ENCODE measurements at places on chromosomes 5 and 9.

DNA sequence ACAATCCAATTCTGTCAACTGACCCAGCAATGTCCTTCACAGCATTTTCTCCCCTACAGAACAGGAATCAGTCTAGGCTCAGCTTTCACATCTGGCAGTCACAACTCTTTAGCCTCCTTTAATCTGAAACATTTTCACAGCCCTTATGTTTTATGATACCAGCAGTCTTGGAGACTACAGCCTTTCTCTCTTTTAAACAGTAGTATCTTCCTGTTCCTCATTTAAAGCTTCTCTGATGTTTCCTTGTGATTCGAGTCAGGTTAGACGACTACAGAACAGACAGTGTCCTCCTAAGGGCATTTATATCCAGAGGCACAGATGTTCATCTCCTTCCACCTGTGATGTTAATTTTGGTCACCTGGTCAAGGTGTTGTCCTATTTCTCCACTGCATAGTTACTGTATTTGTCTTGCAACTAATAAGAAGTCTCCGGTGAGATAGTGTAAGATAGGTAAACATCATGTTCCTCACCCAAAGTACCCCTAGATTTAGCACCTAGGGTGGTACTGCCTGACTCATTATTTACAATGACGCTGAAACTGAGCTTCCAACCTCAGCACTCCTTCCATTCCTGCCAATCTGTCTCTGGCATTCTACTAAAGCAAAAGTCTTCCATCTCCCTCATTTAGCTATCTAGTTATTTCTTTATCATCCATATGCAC lies 20.7 kb downstream of the TTC39B start:
- no peak for DNase-seq

DNA sequence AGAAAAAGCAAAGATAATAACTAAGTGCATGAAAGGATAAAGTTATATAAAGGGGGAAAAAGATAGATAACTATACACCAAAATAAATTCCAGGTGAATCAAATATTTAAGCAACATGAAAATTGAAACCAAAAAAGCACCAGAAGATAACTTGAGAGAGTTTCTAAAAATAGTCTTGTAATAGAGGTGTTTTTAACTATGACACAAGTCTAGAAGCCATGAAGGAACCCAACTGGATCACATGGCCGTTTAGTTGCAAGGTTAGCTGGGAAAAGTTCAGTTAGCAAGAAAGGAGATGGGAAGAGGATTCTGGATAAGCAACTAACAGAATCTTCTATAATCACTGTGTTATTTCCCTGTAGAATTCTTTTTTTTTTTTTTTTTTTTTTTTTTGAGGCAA lies 9.2 kb upstream of the RASA1 start:
- DNase-seq = no peak

DNA sequence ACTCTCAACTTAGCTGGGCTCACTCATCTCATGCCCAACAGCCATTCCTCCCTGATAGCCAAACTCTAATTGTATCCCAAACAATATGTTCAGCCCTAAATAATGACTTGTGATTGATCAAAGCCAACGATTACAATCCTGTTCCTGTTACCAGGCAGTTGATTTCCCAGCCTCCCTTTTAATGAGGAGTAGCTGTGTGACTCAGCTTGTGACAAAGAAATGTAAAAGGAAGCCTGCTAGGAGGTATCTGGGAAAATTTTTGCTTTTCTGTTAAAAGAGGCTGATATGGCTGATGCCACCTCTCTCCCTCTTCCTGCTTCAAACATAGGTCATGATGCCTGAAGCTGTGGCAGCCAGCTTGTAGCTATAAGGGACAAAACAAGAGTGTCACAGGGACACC lies 19.6 kb upstream of the ENC1 start:
- no peak for DNase-seq

DNA sequence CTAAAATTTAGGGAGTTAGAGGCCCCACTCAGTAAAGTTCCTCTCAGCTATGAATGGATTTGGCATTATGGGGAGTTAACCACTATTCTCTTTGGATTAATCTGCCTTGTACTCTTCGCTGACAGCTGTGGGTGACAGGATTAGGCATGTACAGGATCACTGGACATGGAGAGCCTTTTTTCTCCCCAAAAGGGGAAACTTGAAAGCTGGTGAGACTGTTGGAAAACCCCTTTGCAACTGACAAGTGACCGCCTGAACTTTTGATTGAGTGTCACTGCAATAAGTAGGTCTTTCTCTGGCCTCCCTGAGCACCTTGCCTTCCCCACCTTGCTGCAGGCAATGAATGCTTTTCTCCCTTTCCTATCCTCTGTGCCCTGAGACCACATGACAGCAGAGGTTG lies 68.3 kb downstream of the ERP44 start:
- DNase-seq = no peak

- no peak for DNase-seq
Observed at GRCh38 chr5:117435203-117435602, 860.6 kb upstream of the SEMA6A start.

GRCh38 chr9:33109097-33109496 lies 32.6 kb upstream of the SMU1 start:
- DNase-seq = no peak

DNA sequence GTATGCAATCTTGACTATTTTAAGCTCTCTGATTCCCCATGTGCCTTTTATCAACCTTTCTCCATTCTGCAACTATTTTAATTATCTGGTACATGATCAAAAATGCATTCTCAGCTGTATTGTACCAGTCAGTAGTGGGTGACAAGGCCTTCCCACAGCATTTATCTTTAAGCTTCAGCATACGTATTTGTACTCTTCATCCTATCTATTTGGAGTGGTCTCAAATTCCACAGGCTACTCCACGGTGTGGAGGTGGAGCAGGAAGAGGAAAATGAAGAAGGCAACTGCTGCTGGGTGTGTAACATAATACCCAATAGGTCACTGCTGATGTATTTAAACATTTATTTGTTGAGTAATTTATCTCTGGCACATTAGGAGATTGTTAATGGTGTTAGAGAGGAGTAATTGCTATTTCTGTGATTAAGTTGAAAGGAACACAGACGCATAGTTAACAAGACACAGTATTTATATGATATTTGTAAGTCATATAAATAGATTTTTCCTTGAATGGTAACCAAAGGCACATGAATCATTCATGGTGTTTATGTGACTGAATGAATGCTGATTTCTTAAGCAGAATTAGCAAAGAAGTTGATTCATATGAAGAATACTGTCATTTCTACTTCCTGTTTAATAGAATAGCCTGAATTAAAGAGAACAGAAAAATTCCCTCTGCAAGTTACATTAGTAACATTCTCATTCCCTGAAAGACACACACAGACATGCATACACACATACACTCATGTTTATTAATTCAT lies 153.8 kb upstream of the NR3C1 start:
- DNase-seq = no peak

- no peak for DNase-seq
Observed at GRCh38 chr9:108001237-108001636, 511.7 kb upstream of the KLF4 start.

DNA sequence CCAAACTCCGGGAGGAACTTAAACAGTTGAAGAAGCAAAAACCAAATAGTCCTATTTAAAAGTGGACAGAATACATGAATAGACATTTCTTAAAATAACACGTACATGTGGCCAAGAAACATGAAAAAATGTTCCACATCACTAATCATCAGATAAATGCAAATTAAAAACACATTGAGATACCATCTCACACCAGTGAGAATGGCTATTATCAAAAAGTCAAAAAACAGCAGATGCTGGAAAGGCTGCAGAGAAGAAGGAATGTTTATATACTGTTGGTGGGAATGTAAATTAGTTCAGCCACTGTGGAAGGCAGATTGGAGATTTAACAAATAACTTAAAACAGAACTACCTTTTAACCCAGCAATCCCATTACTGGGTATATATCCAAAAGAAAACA lies 283.0 kb upstream of the IZUMO3 start:
- DNase-seq = no peak

DNA sequence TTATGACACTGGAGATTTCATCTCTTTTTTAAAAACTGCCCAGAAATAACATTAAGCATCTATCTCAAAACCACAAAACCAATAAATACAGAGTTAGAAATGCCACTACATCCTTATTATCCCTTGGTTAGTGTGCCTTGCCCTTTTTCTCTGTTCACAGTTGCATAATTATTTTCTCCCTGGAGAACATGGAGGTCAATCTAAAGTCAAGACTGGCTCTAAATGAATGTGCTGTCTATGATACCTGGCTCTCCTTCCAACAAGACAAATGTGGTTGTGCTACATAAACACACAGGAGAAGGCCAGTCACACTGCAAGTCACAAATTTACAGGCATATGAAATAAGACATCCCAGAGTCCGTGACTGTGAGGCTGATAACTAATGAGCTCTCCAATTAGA lies 2.8 kb downstream of the FBN2 start:
- DNase-seq = no peak

DNA sequence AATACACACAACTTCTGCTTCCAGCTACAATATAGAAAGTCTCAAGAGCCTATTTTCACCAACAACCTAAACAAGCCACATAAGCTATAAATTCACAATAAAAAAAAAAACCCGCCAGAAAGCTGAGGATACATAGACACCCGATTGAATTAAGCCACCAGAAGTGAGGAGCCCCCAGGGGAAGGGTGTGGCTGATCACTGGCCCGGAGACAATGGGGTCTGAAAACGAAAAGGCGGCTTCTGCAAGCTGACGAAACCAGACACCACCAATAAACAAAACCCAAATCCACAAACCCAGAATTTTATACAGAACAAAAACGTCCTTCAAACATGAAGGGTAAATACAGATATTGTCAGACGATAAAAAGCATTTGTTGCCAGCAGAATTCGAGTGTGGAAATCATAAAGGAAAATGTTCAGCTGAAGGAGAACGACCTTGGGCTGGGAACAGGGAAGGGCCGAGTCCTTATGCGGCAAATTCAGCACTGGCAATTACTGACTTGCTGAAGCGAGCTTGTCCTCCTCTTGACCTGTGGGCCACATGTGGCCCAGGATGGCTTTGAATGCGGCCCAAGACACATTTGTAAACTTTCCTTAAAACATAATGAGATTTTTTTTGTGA lies 39.6 kb upstream of the CEP72 start:
- no peak for DNase-seq

- DNase-seq = no peak
Observed at GRCh38 chr5:179866241-179867078, 7.8 kb upstream of the MRNIP start.

DNA sequence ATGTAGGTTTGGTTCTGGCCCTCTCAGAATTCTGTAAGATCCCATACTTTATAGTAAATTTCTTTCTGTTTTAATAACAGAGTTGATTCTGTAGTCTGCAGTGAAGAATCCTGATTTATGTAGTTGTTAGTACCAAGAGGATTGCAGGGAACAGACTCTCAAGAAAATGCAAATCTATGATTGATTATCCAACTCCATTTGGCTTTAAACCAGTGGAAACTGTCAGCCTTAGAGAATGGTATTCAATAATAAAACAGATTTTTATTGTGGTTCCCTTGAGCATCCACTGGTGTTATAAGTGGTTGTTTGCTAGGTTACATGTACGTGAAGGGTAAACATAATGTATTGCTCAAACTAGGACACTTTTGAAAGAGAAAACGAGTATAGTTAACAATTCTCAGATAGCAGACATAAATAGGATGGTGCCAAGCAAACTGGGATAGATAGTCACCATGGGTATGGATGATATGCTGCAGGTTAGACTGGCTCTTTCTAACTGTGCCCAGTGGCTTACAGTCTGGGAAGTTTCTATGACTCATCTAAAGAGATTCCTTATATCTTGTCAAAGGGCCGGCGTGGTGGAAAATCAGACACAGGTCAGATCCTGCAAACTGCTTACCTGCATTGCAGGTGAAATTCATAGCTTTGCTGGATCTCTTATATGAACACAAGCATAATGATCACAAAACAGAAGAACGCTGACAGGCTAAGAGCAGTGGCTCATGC lies 41.7 kb upstream of the RPS23 start:
- no peak for DNase-seq

DNA sequence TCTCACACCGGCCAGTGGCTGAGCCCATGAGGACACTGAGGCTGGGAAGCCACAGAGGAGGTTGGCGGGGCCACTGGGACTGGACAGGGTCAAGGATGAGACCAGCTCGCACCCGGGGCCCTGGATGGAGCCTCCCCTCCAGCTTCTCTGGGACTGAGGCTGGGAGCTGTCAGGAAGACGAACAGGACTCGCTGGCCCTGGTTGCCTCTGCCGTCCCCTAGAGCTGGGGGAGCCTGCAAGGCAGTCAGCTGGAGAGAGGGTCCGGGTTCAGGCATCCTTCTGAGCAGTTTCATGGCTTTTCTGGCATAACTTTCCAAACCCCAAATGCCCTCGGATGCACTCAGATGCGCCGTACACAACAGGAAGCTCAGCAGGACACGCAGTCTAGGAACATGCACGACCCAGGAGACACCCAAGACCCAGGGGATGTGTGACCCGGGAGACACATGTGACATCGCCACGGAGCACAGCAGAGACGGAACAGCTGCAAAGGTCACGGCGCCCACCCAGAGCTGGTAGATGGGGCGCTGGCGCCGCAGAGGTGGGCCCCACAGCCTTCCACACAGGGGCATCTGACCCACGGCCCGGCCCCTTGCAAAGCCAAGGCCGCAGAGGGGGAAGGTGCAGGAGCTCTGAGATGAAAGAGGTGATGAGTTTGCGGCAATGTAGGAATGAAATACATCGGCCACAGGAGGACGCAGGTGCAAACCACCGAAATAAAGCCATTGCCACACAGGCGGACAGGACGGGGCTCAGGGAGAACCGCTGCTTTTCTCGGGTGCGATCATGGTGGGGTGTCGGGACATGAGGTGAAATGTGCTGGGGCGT lies 17.1 kb downstream of the TPPP start:
- DNase-seq = no peak

DNA sequence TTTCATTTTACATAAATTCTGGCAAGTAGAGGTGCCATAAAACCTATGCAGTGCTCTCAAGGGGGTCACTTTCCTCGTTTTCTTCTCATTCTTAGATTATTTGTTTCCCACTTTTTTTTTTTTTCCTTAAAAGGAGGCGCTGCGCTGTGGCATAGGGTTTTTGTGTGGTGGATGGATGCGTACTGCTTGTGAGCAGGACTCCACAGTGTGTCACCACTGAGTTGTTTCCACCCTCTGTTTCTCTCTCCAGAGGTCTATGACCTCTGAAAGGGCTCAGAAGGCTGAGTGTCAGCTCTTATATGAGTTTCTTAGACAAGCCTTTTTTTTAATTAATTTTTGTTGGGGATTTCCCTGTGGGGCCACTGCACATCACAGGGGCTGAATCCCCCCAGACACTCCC lies 13.6 kb upstream of the CLTB start:
- DNase-seq = no peak

GRCh38 chr5:170573660-170574059 lies 69.8 kb downstream of the KCNIP1 start:
- no peak for DNase-seq

DNA sequence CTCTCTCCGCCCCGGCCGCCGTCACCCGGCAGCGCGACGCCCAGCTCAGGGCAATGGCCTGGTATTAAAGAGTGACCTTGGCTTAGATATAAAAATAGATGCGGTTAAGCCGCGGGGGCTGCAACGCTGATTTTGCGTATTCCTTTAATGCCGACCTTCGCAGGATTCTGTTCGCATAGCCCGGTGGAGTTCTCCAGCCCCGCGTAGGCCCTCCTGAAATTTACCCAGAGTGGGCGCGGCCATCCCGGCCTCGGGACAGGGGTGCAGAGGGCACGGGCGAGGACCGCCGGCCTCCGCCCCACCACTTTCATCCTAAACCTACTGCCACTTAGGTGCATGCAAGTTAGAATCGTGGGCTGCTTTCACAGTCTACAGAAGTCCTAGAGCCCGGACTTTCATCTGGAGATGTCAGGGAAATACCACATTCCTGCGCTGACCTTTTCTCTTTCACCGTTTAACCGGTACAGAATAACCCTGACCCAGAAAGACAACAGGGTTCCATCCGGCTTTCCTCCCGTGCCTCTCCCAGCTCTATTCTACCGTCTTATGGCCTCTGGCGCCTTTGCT lies 492 bp upstream of the FAM169A start:
- no peak for DNase-seq

GRCh38 chr5:36934740-36935356 lies 58.3 kb downstream of the NIPBL start:
- DNase-seq = no peak
